Myocyte (in vitro differentiated cells): ENCODE measurements at places on chromosomes 13 and 19. TPM values are rescaled to one million over a fixed set of nuclear protein-coding genes. Genes with fewer than 3 reads are reported as not detected.

LILRA2 gene
- total RNA-seq, result not detected in 2 replicates

SLC27A5 gene
- 2.9 and 4.5 TPM in 2 replicates for total RNA-seq

ADAMTSL5 gene
- total RNA-seq, result 9.7 and 9.8 TPM in 2 replicates

NOSIP gene
- 51.3 and 68.7 TPM in 2 replicates for total RNA-seq

ZNF235 gene
- total RNA-seq, result 4.8 and 6.3 TPM in 2 replicates

KCTD4 gene
- not detected in 2 replicates for total RNA-seq

ZNF28 gene
- total RNA-seq, result 15.0 and 18.9 TPM in 2 replicates

- peak; percentile 27 for DNase-seq
These were observed 65.6 kb upstream of the HTR2A start for GRCh38 chr13:46962281-46962941.

GRCh38 chr19:5738423-5738822 lies 18.0 kb downstream of the CATSPERD start:
- DNase-seq, result no peak

DNA sequence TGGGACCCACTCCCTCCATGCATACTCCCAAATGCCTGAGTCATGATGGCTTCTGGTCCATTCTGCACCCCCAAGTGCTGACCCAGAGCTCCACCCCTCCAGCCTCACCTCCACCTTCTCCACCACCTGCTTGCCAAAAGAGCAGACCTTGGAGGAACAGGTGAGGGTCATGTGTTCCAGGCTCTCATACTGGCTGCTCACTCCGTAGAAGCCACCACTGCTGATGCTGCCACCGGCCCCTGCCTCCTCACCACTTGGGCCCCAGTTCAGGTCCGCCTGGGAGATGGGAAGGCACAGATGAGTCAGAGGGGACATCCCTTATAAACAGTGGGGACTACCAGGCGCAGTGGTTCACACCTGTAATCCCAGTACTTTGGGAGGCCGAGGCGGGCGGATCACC lies 7.9 kb downstream of the CD37 start:
- DNase-seq, result no peak

- no peak for DNase-seq
These were observed 9.8 kb upstream of the STK24 start for GRCh38 chr13:98586400-98587345.

GRCh38 chr13:95185851-95186250 lies 115.4 kb downstream of the ABCC4 start:
- DNase-seq, result no peak

- DNase-seq, result no peak
These were observed 2.9 kb downstream of the RBM26 start for GRCh38 chr13:79403113-79403512.

GRCh38 chr13:95805921-95806320 lies 129.0 kb downstream of the DNAJC3 start:
- DNase-seq, result no peak

- no peak for DNase-seq
These were observed 3.6 kb downstream of the ONECUT3 start for GRCh38 chr19:1756705-1757465.

GRCh38 chr13:74027161-74027779 lies 106.9 kb downstream of the KLF12 start:
- no peak for DNase-seq

GRCh38 chr13:51955816-51956603 lies 55.2 kb downstream of the ATP7B start:
- DNase-seq, result peak; percentile 67

GRCh38 chr19:49573425-49573824 lies 6.9 kb downstream of the NOSIP start:
- no peak for DNase-seq

GRCh38 chr19:7149956-7150705 lies 80.6 kb downstream of the ZNF557 start:
- no peak for DNase-seq

- peak; percentile 76 for DNase-seq
These were observed 74.9 kb upstream of the WASF3 start for GRCh38 chr13:26482451-26483197.

DNA sequence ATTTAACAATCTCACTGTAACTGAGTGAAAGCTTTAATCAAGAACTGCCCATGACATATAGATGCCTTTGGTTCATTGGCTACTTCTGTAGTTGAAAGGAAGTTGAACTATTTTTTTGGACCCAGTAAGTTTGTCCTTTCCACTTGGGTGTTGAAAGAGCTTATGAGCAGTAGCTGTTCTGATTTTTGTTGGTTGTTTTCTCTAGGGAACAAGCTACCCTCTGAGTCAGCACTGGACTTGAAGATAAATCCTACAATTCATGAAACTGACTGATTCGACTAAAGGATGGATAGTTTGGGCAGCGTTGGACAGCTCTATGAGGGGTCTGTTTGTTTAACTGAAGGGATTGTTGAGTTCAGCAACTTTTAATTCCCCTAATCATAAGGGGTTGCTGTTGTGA lies 101.0 kb downstream of the PAN3 start:
- DNase-seq, result peak; percentile 32
